ENCODE measurements at places on chromosomes 5 and 9.

GRCh38 chr5:26419987-26420386, 618.4 kb downstream of the CDH9 start:
- no peak for DNase-seq

DNA sequence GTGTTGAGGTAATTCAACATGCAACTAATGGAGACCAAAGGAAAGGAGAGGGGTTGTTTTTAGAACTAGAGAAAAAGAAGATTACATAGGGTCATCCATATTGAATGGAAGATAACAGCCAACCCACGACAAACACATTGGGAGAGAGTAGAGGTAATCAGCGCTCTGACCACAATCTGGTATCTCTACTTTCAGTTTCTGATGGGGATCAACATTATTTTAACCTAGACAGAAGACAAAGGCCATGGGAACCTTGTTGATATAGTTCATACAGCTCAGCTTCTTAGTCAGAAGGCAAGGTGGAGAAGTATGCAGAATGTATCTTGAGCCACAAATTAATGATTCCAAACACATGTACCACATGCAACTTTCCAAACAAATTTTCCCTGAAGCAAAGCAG, 537.1 kb upstream of the ST8SIA4 start:
- DNase-seq, result no peak

- DNase-seq, result no peak
Observed at GRCh38 chr5:83895860-83896259, 175.2 kb upstream of the HAPLN1 start.

GRCh38 chr5:173290477-173291131, 37.6 kb downstream of the STC2 start:
- no peak for DNase-seq

GRCh38 chr5:159741829-159742322, 174.4 kb upstream of the ADRA1B start:
- DNase-seq, result no peak
